ENCODE measurements at places on chromosomes 12 and 14.

DNA sequence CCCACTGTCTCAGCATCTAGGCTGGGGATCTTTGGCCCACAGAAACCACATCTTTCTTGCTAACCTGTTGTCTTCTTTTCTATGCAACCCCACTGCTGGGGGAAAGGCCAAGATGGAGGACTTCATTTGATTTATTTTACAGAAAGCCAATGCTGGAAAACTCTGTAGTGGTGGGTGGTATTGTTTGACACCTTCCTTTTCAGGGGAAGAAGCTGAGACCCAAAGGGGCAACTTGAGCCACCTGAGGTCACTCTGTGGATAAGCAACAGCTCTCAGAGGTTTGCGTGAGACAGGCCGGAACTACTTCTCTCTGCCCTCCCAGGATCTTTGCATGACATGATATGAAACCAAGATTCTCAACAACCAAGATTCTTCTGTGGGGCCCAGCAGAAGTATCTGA lies 645.2 kb downstream of the VRK1 start:
- DNase-seq = no peak

DNA sequence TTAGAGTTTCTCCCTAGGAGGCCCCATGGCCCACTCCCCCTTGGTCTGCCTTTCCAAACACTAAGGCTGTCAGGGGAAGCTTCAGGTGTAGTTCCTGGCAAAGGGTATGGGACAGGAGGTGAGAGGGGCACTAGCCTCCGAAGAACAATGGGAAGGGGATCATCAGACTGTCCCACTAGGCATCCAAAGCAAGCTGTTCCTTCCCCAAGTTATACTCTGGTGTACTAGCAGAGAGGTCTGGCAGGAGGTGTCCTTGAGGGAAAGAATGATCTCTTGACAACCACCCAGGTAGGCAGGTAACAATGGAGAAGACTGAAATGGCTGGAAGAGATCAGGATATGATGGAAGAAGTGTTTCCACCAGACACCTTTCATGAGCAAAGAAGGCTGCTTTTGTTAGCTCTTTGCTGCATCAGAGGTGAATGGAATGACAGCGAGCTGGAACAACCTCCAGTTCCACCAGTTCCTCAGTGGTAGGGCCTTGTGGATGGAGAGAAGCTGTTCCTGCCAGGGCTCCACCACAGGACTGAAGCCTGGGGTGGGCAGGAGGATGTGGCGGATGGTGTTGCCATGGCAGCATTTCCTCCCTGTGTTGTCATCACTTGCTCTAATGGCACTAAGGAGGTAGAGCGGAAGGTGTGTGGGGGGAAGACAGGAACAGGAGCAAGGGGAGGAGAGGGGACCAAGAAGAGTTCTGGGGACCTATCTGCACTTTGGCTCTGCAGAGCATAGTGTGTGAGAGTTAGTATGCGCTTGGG lies 2.3 kb upstream of the AGAP2 start:
- no peak for DNase-seq

DNA sequence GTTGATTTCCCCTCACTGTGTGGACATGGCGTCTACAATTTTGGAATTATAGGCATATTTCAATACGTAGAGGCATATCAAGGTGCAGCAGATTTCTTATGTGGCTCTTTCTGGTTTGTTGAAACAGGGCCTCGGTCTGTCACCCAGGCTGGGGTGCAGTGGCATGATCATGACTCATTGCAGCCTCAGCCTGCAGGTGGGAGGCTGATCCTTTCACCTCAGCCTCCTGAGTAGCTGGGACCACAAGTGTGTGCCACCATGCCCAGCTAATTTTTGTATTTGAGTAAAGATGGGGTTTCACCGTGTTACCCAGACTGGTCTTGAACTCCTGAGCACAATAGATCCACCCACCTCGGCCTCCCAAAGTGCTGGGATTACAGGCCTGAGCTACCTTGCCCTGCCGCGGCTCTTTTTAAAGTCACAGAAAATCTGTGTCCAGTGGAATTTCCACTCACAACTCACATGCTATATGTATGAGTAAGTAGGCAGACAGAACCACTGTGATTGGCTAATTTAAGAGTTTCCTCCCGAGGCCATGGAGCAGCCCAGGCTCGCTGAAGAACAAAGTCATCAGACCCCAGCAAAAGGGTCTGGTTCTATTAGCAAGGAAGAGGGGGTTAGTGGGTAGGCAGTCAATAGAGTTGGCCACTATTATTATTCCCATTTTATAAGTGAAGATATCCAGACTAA lies 9.1 kb downstream of the GNG2 start:
- no peak for DNase-seq

- DNase-seq = no peak
Measured at GRCh38 chr14:71557351-71557750, 374.9 kb upstream of the RGS6 start.

DNA sequence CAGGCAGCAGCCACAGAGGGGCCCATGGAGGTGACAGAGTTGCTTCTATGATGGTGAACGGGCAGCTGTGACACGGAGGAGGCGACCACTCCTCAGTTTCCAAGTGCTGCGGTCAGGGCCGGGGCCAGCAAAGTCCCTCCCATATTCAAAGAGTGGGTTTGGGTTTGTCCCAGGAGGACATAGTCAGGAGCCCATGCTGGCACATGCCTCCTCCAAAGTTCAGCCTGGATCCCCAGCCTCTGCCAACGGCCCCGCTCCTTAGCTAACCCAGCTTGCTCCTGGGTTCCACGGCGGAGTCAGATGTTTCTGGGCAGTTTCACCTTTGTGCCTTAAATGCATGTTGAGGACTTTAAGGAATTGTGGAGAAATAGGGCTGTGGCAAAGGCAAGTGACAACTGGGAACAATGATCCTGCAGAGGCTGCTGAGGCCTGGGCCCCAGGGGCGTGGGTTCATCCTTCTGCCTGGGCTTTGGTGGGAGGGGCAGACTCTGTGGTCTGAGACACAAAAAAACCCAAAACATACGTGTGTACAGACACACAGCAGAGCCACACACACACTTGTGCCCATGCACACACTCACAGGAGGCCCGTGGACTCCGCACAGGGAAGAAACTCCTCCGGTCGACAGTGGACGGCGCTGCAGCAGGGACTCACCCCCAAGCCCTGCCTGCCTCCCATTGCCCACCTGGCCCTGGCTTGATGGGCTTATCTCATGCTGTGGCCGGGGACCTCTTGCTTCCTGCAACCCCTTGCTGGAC lies 399.4 kb downstream of the TMEM121 start:
- DNase-seq = no peak

DNA sequence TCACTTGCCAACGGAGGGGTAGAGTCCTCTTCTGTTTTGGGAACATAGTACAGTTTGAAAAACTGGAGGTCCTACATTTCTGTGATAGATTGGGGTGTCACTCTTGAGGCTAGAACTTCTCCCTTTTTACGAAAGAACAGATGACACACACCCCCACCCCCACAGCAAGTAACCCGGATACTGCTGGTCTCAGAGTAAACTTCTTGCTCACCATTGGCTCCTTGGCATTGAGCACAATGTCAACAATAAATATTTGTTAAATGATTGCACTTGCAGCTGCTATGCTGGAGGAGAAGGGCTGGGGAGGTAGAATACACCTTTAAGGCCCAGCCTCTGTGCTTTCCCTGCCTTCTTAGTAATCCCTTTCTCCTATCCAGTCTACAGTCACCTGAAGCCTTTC lies 149.8 kb downstream of the TGFB3 start:
- DNase-seq = no peak
